ENCODE measurements at places on chromosomes 4 and X.
A peak's percentile ranks its signal among the peaks of the same experiment; 100 is the strongest.

DNA sequence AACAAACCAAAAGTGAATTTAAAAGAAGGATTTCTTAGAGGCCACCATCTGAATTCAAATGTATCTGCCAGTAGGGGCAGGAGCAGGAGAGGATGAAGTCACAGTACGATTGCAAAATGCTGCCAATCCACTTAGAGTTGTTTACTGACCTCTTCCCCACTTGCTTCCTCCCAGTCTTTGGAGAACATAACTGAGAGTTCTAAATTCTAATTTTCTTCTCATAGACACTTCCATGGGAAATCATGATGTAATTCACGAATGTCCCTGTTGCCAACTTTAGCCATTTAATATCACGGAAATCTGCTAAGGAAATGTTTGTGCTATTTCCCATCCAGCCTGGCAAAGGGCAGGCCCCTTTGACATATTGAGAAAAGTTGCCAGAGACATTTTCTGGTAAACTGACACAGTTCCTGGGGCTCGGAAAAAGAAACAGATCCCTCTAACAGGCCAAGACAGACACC lies 33.6 kb upstream of the NOCT start:
- DNase-seq = no peak

DNA sequence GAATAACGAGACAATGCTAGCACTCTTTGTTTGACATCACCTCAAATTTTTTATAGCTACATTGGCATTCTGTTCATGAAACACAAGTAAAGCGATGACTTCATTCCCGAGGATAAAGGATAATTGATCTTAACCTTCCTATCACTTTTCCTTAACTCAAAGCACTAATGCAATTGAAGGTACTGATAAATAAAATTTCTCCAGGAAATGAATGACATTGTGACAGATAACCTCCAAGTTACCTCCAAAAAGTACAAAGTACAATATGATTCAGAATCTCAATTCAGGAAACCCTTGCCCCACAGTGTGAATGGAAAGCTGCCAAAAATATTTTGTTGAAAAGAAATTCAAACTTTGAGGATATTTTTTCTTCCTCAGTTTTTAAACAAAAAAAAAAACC lies 1.8 kb downstream of the PRSS12 start:
- no peak for DNase-seq

- no peak for DNase-seq
These were observed 44.5 kb downstream of the BRWD3 start for GRCh38 chrX:80765220-80765625.

DNA sequence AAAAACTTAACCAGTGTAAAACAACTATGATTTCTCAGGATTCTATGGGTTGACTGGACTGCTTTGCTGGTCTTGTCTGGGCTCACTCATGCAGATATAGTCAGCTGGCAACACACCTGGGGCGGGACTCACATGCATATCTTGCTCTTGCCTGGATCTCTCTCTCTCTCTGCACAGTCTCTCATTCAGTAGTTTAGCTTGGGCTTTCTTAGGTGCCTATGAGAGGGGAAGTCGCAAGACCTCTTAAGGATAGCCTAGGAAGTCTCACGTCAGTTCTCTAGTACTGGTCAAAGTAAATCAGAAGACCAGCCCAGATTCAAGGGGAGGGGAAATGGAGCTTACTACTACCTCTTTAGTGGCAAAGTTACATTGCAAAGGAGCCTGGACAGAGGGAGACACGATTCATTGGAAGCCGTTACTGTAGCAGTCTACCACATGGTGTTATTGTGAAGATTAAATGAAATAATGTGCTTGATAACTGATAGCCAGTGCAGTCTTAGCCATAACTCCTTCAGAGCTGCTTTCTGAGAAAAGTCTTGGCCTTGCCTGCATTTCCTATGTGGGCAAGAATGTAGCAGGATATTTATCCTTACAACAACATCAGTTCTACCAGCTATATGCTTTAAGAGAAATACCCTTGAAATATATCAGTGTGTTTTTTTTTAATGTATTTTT lies 2.1 kb downstream of the COPS4 start:
- peak; percentile 84 for DNase-seq

DNA sequence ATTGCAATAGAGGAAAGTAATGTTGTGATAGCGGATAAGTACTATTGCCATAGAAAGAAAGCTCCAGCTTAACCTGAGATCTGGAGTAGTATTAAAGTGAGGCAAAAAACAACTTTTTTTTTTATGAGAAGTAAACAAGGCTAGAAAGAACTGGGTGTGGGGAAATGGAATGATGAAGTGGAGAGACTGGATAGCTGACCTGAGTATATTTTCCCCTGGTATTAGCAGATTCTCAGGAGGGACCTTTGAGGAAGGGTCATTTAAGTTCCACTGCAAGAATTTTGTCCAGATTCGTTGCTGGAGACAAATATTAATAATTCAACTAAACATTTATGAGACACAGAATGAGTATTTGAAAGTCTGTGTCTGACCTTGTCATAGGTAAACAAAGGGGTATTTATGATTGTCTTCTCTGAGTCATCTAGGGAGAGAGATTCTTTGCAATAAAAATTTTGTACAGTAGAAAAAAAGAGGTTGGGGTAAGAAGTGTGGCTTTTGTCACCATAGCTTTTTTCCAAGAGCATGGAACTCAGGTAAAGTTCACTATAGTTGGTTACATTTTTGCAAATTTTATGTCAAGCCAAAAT lies 2095.9 kb downstream of the ARAP2 start:
- DNase-seq = no peak

DNA sequence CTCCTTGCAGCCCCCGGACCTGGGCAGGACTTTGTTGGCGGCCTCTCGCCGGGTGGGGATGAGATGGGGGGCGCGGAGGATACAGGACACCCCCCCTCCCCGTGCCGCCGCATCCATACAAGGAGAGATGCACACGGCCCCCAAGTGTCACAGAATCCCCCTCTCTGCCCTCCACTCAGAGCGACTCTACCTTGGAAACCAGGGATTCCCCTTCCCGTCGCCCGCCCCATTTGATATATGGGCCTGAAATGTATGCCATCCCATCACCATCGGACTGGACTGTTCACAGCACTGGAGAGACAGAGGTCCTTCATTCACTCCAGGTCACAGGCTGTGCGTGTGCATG lies 426 bp downstream of the PORCN start:
- no peak for DNase-seq

DNA sequence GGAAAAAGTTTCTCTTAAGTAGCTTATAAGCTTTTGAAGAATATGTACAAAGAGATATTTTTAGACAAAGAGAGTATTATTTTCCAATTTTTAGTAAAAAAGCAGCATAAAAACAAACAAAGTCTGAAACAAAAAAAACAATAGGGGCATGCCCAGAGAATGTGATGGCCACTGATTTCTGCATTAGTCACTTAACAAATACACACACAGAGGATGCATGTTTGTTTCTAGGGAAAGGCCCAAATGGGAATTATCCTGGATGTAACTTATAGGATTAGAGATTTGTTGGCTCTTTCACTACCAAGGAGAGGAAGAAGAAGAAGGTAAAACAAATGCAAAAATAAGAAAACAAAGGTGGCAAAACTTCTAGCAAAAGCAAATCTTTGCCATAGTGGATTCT lies 95.9 kb upstream of the SCOC start:
- no peak for DNase-seq

- DNase-seq = peak; percentile 23
These were observed 8.1 kb upstream of the GPR119 start for GRCh38 chrX:130393451-130394074.

DNA sequence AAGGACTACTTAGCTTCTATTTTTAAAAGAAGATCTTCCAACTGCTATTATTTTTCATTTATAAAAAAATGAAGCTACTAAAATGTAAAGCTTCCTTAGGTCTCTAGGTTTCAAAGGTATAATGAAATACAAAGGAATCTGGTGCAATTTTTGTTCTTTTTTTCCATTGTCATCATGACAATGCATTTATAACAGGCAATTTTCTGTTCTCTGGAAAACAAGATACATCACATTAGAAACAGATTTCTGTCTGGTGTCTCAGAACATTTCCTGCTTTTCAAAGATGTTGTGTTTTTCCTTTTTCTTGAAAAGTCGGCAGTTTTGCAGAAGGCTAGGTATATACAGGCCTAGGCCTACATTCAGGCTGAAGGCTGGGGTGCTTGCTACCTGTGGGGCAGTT lies 63.6 kb upstream of the ATP8A1 start:
- no peak for DNase-seq

DNA sequence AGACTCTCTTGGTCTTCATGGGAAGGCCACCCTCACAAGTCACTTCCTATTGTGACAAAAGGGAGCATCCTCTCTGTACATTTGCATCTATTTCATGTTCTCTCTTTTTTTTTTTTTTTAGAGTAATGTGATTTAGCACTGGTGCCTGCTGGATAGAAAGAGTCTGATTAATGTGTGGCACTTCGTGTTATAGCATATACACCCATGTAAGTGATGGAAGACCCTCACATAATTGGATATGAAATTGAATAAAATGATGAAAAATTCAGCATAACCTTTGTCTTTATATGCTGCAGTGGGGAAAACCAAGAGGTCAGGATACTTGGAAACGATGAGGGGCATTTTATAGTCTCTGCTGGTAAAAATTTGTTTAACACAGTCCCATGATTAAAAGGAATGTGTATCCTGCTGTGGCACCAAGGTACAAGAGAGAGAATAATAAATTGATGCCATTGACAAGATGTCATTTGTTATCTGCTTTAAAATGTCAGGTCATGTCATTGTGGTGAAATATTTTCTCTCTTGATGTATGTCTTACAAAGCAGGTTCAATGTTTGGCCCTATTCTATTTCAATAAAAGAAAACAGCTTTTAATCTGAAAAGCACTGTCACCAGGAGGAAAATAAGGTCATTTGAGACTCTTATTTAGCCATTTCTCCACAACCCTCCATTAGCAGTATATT lies 1115.4 kb downstream of the STPG2 start:
- no peak for DNase-seq

GRCh38 chr4:25927361-25928195 lies 13.6 kb downstream of the SMIM20 start:
- no peak for DNase-seq

- no peak for DNase-seq
These were observed 153.1 kb upstream of the PCDH18 start for GRCh38 chr4:137685357-137685756.

DNA sequence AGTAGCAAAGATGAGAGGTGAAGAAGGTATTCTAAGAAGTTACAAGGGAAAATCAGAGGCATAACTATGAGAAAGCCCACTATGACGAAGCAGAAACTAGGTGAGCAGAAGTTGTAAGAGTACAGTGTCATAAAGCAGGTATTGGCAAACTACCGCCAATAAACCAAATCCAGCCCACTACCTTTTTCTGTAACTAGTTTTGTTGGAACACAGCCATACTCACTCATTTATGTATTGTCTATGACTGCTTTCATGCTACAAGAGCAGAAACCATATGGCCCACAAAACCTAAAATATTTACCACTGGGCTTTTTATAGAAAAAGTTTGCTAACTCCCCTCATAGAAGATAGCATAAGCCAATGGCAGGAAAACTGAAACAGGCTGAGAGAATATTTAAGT lies 31.8 kb upstream of the ZCCHC13 start:
- DNase-seq = no peak

GRCh38 chrX:44876086-44876485 lies 3.1 kb downstream of the KDM6A start:
- DNase-seq = no peak

- DNase-seq = no peak
These were observed 421.5 kb upstream of the GNPDA2 start for GRCh38 chr4:45147866-45148265.

DNA sequence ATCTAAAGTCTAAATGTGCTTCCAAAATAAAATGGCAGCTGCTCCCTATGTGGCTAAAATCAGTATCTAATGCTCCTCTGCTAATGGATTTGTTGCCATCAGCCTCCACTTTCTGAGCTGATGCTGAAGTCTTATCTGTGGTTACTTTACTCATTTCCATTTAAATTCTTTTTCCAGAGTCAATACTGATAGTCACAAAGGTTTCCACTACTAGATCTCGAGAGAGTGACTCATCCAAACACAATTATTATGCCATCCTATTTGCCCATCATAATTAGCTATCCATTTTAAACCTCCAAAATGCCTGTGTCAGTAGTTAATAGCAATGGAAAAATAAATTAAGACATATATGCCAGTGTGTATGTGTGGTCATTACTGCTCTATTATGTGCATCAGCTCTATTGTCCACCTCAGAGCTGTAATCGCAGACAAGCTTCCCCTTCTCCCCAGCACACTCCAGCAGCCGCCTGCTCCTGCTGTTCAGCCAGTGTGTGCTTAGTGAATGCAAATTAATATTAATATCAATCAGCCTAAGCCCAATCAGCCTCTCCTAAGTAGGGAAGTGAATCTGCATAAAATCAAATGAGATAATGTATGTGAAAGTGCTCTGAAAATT lies 199.8 kb upstream of the ZIC3 start:
- no peak for DNase-seq

DNA sequence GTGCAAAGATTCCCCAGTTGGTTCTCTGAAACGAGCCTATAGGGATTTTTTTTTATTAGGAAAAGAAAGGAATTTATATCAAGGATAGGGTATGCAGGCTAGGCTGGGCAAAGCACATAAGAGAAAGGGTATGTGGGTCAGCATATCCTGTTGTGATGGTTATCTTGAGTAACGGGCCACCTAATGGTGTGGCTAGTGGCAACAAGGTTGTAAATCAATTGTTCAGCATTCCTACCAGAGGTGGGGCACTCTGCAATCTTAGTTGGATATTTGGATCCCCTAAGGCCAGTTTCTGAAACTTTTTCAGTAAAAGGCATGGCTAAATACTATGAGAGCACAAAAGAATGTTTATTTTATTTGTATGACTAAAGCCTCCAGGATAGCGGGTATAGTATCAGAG lies 42.7 kb downstream of the DCAF12L1 start:
- DNase-seq = no peak

DNA sequence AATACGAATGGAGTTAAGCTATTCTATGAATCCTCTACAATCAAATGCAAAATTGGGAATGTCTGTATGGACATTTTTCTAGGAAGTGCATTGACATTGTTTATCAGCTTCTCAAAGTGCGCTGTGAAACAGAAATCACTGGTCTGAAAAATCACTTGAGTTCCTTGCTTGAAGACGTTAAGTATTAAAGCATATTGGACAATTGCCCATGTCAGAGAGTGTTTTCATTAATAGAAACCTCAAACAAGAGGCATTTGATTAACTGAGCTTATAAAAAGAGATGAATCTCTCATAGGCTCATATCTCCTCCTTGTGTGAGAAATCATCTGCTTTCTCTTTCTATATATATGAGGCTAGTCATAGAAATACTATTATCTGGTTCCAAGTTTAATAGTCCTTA lies 692.1 kb upstream of the POU3F4 start:
- no peak for DNase-seq

All from OCI-LY7 (cell line).